ENCODE measurements at places on chromosomes 12 and 14.

GRCh38 chr12:109173443-109174240 lies 57.3 kb downstream of the ACACB start:
- DNase-seq: no peak

DNA sequence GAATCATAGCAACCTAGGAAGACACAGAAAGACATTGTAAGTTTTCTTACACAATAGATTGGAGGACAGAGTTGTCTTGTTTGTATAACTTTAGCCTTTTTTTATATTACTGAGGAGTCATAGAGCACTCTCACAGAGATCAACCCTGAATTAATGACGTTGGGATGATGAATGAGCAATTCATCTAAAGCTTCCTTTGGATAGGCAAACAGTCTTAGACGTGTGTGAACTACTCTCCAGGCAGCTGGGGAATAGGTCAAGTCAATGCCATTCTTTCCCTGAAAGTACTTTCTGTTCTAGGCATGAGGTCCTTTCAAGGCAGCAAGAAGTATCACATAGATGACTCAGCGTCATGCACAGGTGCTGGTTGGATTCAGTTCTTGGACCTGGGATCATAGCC lies 369.1 kb upstream of the NOVA1 start:
- no peak for DNase-seq

- DNase-seq: no peak
Observed at GRCh38 chr12:12019881-12020280, 50.9 kb upstream of the BCL2L14 start.

DNA sequence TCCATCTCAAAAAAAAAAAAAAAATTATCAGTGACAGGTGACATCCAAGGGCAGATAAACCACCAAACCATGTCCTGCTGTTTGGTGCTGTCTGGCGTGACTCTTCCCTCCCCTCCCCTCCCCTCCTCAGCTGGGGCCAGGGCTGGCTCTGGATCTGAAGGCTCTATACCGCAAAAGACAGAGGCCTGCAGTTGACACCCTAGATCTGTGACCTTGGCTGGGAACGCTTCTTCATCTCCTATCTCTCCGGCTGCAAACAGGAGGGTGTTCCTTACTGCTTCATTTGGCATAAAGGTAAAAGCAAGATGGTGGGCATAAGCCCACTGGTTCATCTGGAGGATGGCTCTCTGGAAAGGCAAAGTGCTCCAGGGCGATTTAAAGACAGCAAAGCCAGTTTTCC lies 126.8 kb upstream of the PRMT8 start:
- DNase-seq: no peak

DNA sequence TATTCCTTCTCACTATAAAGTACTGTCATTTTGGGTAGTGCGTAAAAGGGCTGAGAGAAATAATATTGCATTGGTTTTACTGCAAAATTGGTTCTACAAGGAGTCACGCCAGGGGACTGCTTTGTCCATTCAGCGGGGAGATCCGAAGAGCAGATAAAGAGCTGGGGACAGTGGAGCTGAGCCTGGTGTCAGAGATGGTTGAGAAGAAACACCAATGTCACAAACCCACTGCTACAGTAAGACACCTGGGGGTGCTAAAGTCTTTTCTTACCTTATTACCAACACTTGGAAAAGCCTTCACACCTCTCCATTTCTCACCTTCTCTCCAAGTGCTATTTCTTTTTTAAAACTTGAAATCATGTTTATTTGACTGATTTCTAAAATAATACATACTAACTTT lies 14.1 kb downstream of the IL31 start:
- no peak for DNase-seq

DNA sequence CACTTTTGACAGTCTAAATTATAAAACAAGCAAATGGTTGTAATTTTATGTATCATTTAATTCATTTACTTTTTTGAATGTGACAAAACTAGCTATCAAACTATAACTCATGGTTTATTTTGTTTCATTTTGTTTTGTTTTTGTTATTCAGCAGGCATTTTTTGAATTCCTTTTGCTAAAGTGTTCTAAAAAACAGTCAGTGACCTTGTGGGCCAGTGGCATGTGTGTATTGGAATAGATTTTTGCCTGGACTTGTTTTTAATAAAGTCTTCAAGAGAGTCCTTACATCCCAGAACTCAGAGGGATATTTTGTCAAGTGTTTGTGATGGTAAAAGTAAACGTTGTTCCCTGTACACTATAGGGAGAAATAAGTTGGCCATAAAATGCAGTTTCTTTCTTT lies 369.7 kb upstream of the SYT1 start:
- DNase-seq: peak; percentile 29

GRCh38 chr12:52951640-52952039 lies 2.7 kb downstream of the KRT18 start:
- DNase-seq: no peak

GRCh38 chr14:104132981-104133380 lies 5.4 kb upstream of the KIF26A start:
- DNase-seq: no peak

All from GM04503 (cell line).